ENCODE measurements at places on chromosomes 11 and 22. TPM values are rescaled to one million over a fixed set of nuclear protein-coding genes. Genes with fewer than 3 reads are reported as not detected.

Gene C22orf15
- total RNA-seq = not detected

Gene ARHGEF17
- total RNA-seq = 38.4 TPM

Gene APOL5
- total RNA-seq = not detected

Gene PPP6R3
- total RNA-seq = 70.1 TPM

Gene MS4A6E
- not detected for total RNA-seq

Gene CATSPER1
- not detected for total RNA-seq

Gene MLC1
- not detected for total RNA-seq

Gene LIF
- 0.27 TPM for total RNA-seq

Gene PKDREJ
- not detected for total RNA-seq

Gene TBX1
- 76.0 TPM for total RNA-seq

Gene FADS2
- total RNA-seq = 8.4 TPM

Gene NRGN
- 0.97 TPM for total RNA-seq

Gene PLXNB2
- 13.6 TPM for total RNA-seq
